ENCODE measurements at places on chromosomes 13 and 19.

DNA sequence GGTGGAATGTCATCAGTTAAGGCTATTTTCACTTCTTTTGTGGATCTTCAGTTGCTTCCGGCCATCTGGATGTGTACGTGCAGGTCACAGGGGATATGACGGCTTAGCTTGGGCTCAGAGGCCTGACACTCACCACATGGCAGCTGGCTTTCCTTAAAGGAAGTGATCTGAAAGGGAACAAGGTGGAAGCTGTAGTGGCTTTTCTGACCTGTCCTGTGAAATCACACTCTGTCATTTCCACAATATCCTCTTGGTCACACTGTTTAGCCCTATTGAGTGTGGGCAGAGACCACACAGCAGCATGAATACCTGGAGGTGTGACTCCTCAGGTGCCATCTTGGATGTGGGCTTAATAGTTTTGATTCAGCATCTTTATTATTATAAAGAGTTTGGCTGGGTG is 4.5 kb upstream of the BAX start:
- DNase-seq, result no peak

DNA sequence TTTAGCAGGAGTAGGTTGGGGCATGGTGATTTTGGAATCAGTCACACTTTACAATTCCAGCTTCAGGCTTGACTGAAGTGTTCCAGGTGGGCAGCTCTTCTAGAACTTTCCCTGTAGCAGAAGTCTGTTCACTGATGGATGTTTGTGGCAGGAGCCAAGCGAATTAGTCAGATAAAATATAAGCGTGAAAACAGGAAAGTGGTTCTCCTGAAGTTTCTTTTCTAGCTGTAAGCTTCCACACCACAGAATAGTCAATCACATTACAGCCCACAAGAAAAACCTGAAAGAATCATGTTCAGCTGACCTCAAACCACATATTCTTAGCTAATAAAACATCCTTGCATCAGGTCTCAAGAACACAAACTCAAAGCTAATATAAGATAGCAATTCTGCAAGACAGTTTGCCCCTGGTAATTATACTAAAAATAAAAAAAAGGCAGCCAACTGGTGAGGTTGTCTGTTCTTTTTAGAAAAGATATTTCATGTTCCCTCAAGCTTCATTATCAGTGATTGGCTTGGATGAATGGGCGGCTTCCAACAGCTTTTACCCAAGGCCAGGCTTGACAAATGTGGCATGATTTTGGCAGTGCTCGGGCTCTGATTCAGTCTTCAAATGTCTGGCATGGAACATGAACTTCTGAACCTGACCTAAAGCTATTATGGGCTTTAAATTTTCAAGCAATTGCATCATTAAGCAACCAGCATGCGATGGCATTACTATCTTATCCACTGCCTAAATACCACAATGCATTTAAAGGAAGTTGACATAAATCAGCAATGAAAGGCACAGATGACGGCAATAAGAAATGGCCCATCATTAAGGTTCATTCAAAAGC is 136.8 kb downstream of the DCLK1 start:
- DNase-seq, result no peak

DNA sequence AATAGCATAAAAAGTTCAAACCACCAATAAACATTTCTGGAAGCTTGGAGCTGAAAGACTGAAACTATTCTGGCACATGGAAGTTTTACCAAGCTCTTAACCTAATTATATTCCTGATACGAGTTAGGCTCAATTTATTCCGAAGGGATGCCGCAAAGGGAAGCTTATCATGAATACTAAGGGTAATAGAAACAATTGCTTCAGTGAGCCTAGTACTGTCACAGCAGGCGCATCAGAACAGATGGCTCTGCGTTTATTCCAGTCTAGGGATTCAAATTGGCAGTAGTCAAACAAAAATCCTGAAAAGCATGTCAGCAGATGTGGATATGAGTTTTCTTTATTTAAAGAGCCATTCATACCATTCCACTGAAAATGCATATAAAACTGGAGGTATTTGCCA is 779.5 kb downstream of the GPC5 start:
- DNase-seq, result no peak

DNA sequence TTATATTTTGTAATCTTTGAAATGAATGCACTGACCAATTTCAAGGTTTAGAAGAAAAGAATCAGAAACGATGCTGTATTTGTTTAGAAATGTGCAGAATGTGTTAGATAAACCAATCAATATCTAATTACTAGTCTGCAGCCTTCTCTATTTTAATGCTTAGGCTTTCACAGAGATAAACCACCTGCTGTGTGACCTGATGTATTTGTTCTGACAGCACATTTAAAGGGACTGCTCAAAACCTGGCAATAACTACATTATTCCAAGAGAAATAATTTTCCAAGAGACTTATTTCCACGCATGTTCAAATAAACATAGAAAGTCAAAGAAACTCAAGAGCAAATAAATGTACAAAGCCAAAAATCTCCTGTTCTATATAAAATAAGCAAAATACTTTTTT is 641.6 kb upstream of the PCDH20 start:
- no peak for DNase-seq
